ENCODE measurements at places on chromosomes 12 and 14. TPM values are rescaled to one million over a fixed set of nuclear protein-coding genes. Genes with fewer than 3 reads are reported as not detected.

- no peak overlapping the region for H3K27ac ChIP-seq
These were observed 99.5 kb downstream of the NTN4 start for GRCh38 chr12:95690861-95691635.

GRCh38 chr12:47844264-47845019, 24.7 kb upstream of the HDAC7 start:
- H3K27me3 ChIP-seq = no peaks in the 10 kb centered on the region
- no peak for DNase-seq
- H3K27ac ChIP-seq = no peak overlapping the region
- peaks cover 10% of the 10 kb centered on the region for H3K4me1 ChIP-seq
- H3K4me3 ChIP-seq = no peak overlapping the region
- peaks cover 43% of the 10 kb centered on the region for H3K36me3 ChIP-seq

Gene AKAP5
- total RNA-seq = 0.88 TPM

DNA sequence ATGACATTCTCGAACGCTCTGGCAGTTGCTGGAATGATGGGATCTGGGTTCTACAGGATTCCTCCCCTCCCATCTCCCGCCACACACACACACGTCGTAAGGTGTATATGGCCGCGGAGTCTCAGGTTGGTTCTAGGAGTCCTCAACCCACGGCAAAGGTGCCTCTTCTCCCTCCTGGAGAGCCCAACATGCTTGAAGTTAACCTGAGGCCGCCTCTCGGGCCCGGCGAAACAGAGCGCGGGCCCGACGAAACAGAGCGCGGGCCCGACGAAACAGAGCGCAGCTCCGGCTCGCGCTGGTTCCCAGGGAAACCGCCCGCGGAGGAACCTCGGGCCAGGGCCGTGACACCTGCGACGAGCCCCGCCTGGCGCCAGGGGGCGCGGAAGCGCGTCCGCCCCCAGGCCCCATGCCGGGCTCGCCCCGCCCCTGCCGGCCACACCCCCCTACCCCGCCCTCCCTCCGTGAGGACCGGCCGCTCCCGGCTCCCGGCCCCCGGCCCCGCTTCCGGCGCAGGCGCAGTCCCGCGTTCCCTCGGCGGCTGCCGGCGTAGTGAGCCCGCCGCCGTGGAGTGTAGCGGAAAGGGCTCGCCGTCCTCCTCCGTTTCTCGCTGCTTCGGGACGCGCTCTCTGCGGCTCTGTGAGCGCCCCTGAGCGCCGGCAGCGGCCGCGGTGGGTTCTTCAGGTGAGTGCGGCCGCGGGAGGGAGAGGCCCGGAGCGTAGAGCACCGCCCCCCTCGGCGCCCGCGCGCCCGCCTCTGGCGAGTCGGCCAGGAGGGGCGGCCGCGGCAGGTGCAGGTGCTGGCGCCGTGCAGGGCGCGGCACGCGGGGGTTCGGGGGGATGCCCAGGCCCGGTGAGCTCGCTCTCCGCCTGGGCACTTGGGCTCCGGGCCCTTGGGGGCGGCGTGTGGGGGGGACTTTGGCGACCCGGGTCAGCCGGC, at the start of gene RAB3IP:
Gene RAB3IP (plus strand): TSS at position 510 of the 936 bp plus-strand sequence. CDS start 16,549 bp downstream, outside the sequence.
- peaks cover 18% of the 10 kb centered on the region for H3K4me1 ChIP-seq
- H3K36me3 ChIP-seq = no peaks in the 10 kb centered on the region
- peaks cover 27% of the 10 kb centered on the region for H3K27me3 ChIP-seq
- DNase-seq = peak; percentile 93
- peak within 1 kb of the TSS; percentile 60 for H3K27ac ChIP-seq

Gene CHURC1
- total RNA-seq = 80.6 TPM

Gene STYK1
- total RNA-seq = 0.71 TPM

Gene RHEBL1
- total RNA-seq = 15.8 TPM

Gene TBX3
- total RNA-seq = not detected

DNA sequence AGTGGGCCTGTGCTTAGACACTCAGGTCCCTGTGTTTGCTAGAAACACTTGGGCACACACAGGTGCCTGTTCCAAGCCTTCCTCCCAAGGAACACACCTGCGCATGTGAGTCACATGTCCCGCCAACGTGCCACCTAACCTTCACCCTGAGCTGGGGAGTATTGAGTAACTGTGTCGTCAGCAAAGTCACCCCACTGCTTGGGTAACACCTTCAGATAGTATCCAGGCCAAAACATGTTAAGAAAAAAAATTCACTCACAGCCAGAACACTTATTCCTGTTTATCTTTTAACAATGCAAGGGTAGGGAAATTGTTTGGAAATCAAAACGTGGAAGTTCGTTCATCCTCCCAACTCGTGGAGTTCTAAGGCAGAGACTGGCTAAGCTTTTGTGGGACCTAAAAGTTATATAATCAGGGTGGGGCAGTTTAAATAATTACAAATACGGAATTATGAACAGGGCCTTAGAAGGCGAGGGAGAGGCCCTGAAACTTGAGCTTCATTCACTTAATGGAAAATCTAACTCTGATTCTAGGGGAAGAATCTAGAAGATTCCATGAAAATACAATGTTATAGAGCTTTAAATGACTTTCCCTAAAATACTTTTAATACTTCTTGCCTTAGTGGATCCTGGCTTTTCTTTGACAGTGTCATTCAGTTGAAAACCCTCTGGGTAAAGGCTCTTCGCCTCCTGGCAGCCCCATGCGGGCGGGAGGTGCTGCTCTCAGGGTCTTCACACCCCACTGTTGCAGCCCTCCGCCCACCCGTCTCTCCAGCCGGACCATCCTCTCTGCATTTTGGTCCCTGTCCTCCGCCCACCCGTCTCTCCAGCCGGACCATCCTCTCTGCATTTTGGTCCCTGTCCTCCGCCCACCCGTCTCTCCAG, 30.3 kb upstream of the ADIPOR2 start:
- no peaks in the 10 kb centered on the region for H3K36me3 ChIP-seq
- peaks cover 2% of the 10 kb centered on the region for H3K27me3 ChIP-seq
- DNase-seq = peak; percentile 56
- H3K4me1 ChIP-seq = peaks cover 28% of the 10 kb centered on the region

Gene BMP4
- 0.58 TPM for total RNA-seq

GRCh38 chr12:105855361-105856047, 283.2 kb downstream of the NUAK1 start:
- H3K4me1 ChIP-seq = no peaks in the 10 kb centered on the region
- no peak overlapping the region for H3K27ac ChIP-seq
- DNase-seq = no peak
- peaks cover 2% of the 10 kb centered on the region for H3K27me3 ChIP-seq
- H3K4me3 ChIP-seq = no peak overlapping the region

Gene RND1
- 3.0 TPM for total RNA-seq

DNA sequence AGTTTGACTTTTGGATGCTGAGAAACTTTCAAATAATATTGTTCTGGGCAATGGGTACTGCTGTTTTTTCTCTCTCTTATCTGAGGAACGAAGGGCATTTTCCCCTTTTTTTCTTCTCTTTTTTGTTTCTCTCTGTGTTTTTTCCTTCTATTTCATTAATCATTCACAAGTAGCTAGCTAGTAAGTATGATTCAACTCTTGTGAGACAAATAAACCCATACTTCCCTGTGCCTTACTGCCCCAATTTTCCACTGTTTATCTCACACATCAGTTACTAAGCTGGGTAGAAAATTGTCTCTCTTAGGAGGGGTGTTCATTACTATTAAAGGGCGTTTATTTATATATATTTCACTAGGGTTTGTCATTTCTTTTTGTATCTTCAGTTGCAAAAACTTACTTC, 437.6 kb downstream of the RERGL start:
- no peaks in the 10 kb centered on the region for H3K27me3 ChIP-seq
- no peak overlapping the region for H3K27ac ChIP-seq
- H3K36me3 ChIP-seq = no peaks in the 10 kb centered on the region
- DNase-seq = no peak
- no peaks in the 10 kb centered on the region for H3K4me1 ChIP-seq

DNA sequence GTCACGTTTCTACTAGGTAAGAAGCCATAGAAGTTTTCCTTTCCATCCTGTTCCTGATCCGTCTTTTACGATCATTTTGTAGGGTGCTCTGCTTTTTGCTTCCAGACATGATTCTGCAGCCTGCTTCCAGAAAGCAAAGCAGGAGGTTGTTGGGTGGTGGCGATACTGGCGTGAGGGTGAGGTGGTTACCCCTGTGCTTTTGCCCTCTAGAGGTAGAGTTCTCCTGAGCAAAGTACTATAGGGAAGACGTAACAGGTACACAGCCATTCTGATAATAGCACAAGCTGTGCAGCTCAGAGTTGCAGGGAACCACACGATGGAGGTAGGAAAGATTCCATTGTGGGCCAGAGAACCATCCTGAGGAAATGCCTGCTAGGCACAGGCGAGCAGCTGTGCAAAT, 186.0 kb downstream of the PAH start:
- DNase-seq = no peak
- H3K27me3 ChIP-seq = no peaks in the 10 kb centered on the region
- H3K4me1 ChIP-seq = peaks cover 4% of the 10 kb centered on the region
- no peak overlapping the region for H3K4me3 ChIP-seq

Gene HNF1A
- not detected for total RNA-seq

Gene CCNB1IP1
- 39.3 TPM for total RNA-seq

Gene KRT5
- total RNA-seq = not detected

GRCh38 chr12:92418381-92418780, 272.7 kb upstream of the BTG1 start:
- H3K4me1 ChIP-seq = peaks cover 9% of the 10 kb centered on the region
- H3K36me3 ChIP-seq = no peaks in the 10 kb centered on the region
- no peaks in the 10 kb centered on the region for H3K27me3 ChIP-seq
- no peak overlapping the region for H3K4me3 ChIP-seq
- DNase-seq = no peak

- no peak overlapping the region for H3K27ac ChIP-seq
- H3K4me3 ChIP-seq = no peak overlapping the region
- no peaks in the 10 kb centered on the region for H3K36me3 ChIP-seq
- no peaks in the 10 kb centered on the region for H3K4me1 ChIP-seq
These were observed 58.0 kb downstream of the TMTC1 start for GRCh38 chr12:29725587-29726320.

Gene PFDN5
- 300 TPM for total RNA-seq

Gene DPPA3
- not detected for total RNA-seq

Gene SIX6
- total RNA-seq = not detected

- peaks cover 35% of the 10 kb centered on the region for H3K36me3 ChIP-seq
- peak overlapping the region; percentile 65 for H3K4me3 ChIP-seq
- DNase-seq = peak; percentile 78
- H3K4me1 ChIP-seq = peaks cover 12% of the 10 kb centered on the region
These were observed 178.5 kb upstream of the OR4E1 start for GRCh38 chr14:21852061-21852664.

Measured in activated CD4-positive, alpha-beta memory T cell treated with anti-CD3 and anti-CD28 coated beads, Interleukin-2, amount 10 ng/mL, durations not matched to agents 7 days and 5 days (primary cell).